PC-9 (cell line): ENCODE measurements at places on chromosomes 11 and 22. TPM values are rescaled to one million over a fixed set of nuclear protein-coding genes. Genes with fewer than 3 reads are reported as not detected.

Gene RIBC2
- 4.0 and 11.0 TPM in 2 replicates for total RNA-seq

Gene NFAM1
- total RNA-seq = not detected in 2 replicates

Gene TMEM191B
- total RNA-seq = 1.4 and 6.4 TPM in 2 replicates

Gene FAM111B
- 8.5 and 12.0 TPM in 2 replicates for total RNA-seq

Gene FSHB
- not detected in 2 replicates for total RNA-seq

Gene MS4A13
- not detected in 2 replicates for total RNA-seq

Gene TYR
- not detected in 2 replicates for total RNA-seq

Gene JRKL
- total RNA-seq = 12.4 and 13.5 TPM in 2 replicates

Gene EXPH5
- total RNA-seq = 23.3 and 36.3 TPM in 2 replicates

DNA sequence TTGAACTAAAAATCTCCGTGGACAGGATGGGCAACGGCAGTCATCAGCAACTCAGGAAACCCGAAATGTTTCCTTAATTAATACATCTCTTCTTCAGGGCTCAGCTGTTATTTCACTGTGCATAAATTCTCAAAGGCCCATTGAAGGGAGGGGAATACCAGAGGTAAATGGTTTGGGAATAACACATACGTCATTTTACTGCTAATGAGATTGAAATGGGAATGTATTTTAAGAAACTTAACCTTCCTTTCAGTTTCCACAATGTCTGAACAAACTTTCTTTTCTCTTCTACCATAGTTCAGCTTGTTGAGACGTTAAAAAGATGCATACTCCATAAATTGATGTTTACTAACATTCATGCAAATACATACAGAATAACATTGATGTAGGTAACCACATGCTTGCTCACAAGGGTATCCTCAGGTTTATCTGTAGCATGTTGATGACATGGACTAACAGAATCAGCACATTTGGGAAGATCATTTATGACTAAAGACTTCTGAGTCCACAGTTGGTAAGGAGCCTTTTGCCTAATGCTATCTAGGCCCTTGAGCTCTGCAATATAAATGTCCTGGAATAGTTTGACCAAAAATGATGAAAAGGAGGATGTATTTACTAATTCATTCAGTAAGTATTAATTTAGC, 7.7 kb upstream of the PRRG4 start:
- H3K36me3 ChIP-seq = no peaks in the 10 kb centered on the region
- no peak for DNase-seq
- H3K27ac ChIP-seq = peak overlapping the region; percentile 49; the same call in 1 of the 2 replicates

- H3K4me1 ChIP-seq = no peaks in the 10 kb centered on the region; the same call in 1 of the 2 replicates
- no peaks in the 10 kb centered on the region for H3K27me3 ChIP-seq
- no peak overlapping the region for H3K4me3 ChIP-seq
- H3K27ac ChIP-seq = no peak overlapping the region
- peak; percentile 15 for DNase-seq
These were observed 328.3 kb downstream of the TBC1D22A start for GRCh38 chr22:47090591-47091245.

GRCh38 chr11:1557904-1558774, 13.9 kb downstream of the DUSP8 start:
- peak; percentile 59 for DNase-seq
- peaks cover 30% of the 10 kb centered on the region for H3K4me1 ChIP-seq
- peak overlapping the region; percentile 50; the same call in 1 of the 2 replicates for H3K4me3 ChIP-seq
- H3K27ac ChIP-seq = no peak overlapping the region
- no peaks in the 10 kb centered on the region for H3K27me3 ChIP-seq
- no peaks in the 10 kb centered on the region for H3K36me3 ChIP-seq

- H3K4me3 ChIP-seq = no peak overlapping the region
- DNase-seq = peak; percentile 3
- no peaks in the 10 kb centered on the region for H3K4me1 ChIP-seq
- H3K27ac ChIP-seq = no peak overlapping the region
These were observed 102.3 kb upstream of the DRD2 start for GRCh38 chr11:113577356-113578032.

DNA sequence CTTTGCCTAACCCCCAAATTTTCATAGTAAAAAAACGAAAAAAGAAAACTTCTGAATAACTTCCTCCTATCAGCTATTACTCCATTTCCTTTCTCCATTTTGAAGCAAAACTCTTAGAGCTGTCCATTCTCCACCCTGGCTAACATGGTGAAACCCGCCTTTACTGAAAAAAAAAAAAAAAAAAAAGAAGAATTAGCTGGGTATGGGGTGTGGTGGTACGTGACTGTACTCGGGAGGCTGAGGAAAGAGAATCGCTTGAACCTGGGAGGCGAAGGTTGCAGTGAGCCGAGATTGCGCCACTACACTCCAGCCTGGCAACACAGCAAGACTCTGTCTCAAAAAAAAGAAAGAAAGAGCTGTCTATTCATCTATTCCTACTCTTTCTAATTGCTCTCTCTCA, 11.3 kb upstream of the NXF1 start:
- H3K27me3 ChIP-seq = no peaks in the 10 kb centered on the region
- H3K4me1 ChIP-seq = no peaks in the 10 kb centered on the region
- H3K36me3 ChIP-seq = peaks cover 21% of the 10 kb centered on the region; the same call in 1 of the 2 replicates
- no peak for DNase-seq
- H3K27ac ChIP-seq = no peak overlapping the region
- H3K4me3 ChIP-seq = no peak overlapping the region

DNA sequence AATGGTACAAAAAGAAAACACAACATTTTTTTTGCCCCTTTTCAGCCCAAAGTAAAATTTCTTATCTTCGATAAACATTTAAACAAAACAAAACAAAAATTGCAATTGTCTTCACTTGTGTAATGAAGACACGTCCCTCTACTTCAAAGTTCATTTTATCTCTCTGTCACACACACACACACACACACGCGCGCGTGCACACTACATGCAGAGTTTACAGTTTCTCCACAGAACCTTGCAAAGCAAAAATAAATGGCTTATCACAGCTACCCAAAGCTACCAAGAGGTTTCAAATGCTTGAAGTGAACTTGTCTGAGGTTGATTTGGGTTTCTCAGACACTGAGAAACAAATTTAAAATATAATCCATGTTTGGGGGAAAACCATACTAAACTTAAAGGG, 72.3 kb downstream of the ETS1 start:
- H3K27ac ChIP-seq = no peak overlapping the region
- H3K4me3 ChIP-seq = no peak overlapping the region

DNA sequence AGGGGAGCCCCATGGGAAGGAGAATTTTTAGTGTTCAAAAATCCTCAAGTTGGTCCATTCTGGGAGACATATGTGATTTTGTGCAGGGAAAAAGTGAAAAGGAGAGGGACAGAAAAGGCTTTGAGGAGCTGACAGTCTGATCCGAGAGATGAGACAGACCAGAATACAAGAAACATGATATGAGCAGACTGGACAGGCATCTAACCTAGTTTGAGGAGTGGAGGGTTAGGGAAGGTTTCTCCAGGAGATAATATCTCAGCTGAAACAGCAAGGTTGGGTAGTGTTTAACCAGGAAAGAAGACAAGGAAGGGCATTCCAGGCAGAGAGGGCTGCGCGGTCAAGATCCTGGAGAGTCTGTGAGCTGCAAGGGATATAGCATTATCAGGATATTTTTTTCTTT, 101.4 kb upstream of the NCAM1 start:
- no peaks in the 10 kb centered on the region; the same call in 1 of the 2 replicates for H3K27me3 ChIP-seq
- no peak overlapping the region for H3K4me3 ChIP-seq
- H3K27ac ChIP-seq = no peak overlapping the region
- no peak for DNase-seq
- H3K36me3 ChIP-seq = no peaks in the 10 kb centered on the region
- H3K4me1 ChIP-seq = no peaks in the 10 kb centered on the region

DNA sequence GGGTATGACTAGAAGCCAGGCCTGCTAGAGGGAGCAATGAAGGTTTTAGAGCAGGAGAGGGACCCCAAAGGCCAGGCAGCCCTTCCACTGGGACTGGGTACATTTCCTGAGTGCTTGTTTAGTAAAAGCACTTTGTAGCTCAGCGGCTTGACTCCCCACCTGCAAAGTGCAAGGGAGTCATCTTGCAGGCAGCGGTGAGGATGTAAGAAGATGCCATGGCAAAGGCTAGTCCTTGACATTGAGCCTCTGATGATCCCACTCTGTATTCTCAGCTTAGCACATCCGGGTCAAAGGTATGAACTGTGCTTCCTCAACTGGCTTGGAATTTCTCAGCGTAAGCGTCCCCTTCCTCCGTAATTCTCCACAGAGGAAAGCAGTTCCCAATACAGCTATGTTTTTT, 3.1 kb upstream of the UBE2L3 start:
- H3K27ac ChIP-seq = no peak overlapping the region
- H3K4me3 ChIP-seq = no peak overlapping the region
- no peaks in the 10 kb centered on the region for H3K27me3 ChIP-seq
- H3K36me3 ChIP-seq = no peaks in the 10 kb centered on the region

DNA sequence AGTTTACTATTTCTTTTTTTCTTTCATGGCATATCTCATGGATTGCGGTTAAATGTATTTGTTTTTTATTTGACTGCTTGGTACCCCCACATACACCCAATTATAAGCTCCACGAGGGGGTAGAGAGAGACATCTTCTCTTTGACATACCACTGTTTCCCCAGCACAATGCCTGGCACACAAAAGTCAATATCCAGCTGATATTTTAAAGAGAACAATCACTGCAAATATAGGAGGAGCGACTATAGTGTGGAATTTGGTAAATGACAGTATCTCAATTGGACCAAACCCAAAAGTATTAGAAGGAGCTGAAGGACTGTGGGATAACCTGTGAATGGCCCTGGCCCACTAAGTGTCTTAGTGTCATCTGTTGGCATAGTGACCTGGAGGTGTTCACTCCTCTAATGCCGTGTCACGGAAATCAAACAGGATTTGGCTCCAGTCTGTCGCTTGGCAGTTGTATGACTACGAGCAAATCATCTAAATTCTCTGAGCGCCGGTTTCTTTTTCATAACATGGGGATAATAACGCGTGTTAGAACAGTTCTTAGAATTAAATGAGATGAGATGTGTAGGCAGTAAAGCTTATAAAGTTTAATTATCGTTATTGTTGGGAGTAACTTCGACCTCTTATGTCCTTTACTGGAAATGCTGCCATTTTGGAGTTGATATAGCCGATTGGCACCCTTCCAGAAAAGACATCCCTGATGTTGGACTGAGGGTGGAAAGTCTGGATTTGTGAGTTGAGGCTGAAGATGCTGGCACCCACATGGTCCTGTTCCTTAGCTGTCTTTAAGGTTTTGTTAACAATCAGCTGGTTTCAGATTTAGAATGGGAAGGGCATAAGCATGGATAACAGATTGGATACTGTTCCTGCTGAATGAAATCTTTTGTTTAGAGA, 144.5 kb downstream of the DBX1 start:
- no peak for DNase-seq
- H3K4me1 ChIP-seq = peaks cover 30% of the 10 kb centered on the region
- no peaks in the 10 kb centered on the region for H3K27me3 ChIP-seq
- no peak overlapping the region for H3K4me3 ChIP-seq
- no peaks in the 10 kb centered on the region for H3K36me3 ChIP-seq

DNA sequence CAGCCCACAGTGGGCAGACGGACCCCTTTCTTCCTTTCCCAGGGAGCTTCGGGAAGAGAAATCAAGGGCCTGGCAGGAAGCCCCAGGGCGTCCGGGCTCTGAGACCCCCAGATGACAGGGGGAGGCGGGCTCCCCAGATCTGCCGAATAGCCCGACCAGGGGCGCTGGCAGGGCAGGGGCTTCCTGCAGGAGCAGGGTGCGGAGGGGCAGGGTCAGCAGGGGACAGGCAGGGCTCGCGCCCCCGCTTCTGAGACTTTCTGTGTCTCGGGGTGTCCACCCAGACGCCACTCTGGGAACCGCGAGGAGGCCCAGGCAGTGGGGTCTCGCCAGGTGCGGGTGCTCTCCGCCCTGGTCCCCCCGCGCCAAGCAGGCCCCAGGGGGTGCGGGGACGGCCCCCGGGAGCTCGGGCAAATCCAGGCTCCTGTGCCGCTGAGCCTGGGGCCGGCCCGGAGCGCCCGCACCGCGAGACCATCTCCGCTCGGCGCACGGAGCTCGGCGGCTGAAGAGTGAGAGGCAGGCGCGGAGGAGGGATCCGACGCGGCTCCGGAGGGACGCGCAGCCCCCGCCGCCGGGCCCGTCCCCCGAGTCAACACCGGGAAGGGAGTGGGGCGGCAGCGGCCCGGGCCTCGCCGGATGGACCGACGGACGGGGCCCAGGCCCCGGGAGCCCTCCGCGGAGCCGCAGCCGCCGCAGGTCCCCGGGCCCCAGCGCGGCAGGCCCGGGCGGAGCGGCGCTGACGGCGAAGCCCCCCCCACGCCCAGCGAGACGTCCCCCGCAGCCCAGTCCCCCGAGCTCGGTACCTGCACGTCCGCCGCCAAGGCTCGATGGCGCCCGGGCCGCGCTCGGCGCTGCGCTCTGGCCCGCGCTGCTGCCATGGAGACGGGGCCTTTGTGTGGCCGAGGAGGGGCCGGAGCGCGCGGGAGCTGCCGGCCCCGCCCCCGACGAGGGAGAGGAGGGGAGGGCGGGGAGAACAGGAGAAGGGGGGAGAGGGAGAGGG, at the start of gene PLXNB2:
Gene PLXNB2 (minus strand): TSS at position 894 of the 997 bp plus-strand sequence. CDS start 17,062 bp downstream, outside the sequence.
- H3K4me1 ChIP-seq = peaks cover 42% of the 10 kb centered on the region
- peak; percentile 76 for DNase-seq
- peaks cover 10% of the 10 kb centered on the region; the same call in 1 of the 2 replicates for H3K36me3 ChIP-seq
- H3K27me3 ChIP-seq = no peaks in the 10 kb centered on the region
- H3K4me3 ChIP-seq = peak within 1 kb of the TSS; percentile 88

DNA sequence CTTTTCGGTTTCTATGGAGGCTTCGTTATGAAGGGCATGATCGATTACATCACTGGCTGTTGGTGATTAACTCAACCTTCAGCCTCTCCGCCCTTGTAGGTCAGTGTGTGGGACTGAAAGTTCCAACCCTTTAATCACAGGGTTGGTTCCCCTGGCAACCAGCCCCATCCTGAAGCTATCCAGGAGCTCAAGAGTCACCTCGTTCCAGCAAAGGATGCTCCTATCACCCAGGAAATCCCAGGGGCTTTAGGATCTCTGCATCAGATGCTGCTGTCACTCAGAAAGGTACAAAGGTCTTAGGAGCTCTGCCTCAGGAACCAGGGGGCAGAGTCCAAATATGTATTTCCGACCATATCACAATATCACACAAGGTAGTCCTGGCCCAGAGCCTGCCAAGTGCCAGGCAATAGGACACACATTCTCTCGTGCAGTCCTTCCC, 123.5 kb upstream of the PARVA start:
- H3K36me3 ChIP-seq = peaks cover under 1% of the 10 kb centered on the region; the same call in 1 of the 2 replicates
- peaks cover 38% of the 10 kb centered on the region for H3K4me1 ChIP-seq
- no peaks in the 10 kb centered on the region for H3K27me3 ChIP-seq
- DNase-seq = no peak
- no peak overlapping the region for H3K27ac ChIP-seq
- H3K4me3 ChIP-seq = no peak overlapping the region
